ENCODE measurements at places on chromosomes 6 and 20. TPM values are rescaled to one million over a fixed set of nuclear protein-coding genes. Genes with fewer than 3 reads are reported as not detected.

The JPH2 gene
- total RNA-seq, result 0.08 TPM

The AVP gene
- total RNA-seq, result not detected

The INSM1 gene
- not detected for total RNA-seq

The DNMT3B gene
- total RNA-seq, result 4.1 TPM

The PTK6 gene
- total RNA-seq, result 0.24 TPM

The ULBP2 gene
- 5.6 TPM for total RNA-seq

The PRDM13 gene
- total RNA-seq, result 1.4 TPM

The REM1 gene
- total RNA-seq, result 1.5 TPM

The ZFP57 gene
- not detected for total RNA-seq

The PDE10A gene
- total RNA-seq, result 66.4 TPM

The KCNQ5 gene
- 5.9 TPM for total RNA-seq

The EPB41L2 gene
- total RNA-seq, result 39.2 TPM

The CCN5 gene
- not detected for total RNA-seq

The MTFR2 gene
- total RNA-seq, result 2.5 TPM

The FKBP1C gene
- total RNA-seq, result 0.11 TPM

The TCF15 gene
- total RNA-seq, result 1.1 TPM

The SCRT2 gene
- total RNA-seq, result not detected

The LTA gene
- not detected for total RNA-seq

The FERMT1 gene
- total RNA-seq, result 24.0 TPM

The CALHM5 gene
- 0.29 TPM for total RNA-seq

The SLC52A3 gene
- not detected for total RNA-seq

The KHDC1L gene
- not detected for total RNA-seq

The PKIB gene
- 2.3 TPM for total RNA-seq

The SLC32A1 gene
- total RNA-seq, result not detected

The SLC35D3 gene
- not detected for total RNA-seq

Measured in A375 (cell line).